HEK293T (cell line): ENCODE measurements at places on chromosomes 7 and 10.
A peak's percentile ranks its signal among the peaks of the same experiment; 100 is the strongest.

DNA sequence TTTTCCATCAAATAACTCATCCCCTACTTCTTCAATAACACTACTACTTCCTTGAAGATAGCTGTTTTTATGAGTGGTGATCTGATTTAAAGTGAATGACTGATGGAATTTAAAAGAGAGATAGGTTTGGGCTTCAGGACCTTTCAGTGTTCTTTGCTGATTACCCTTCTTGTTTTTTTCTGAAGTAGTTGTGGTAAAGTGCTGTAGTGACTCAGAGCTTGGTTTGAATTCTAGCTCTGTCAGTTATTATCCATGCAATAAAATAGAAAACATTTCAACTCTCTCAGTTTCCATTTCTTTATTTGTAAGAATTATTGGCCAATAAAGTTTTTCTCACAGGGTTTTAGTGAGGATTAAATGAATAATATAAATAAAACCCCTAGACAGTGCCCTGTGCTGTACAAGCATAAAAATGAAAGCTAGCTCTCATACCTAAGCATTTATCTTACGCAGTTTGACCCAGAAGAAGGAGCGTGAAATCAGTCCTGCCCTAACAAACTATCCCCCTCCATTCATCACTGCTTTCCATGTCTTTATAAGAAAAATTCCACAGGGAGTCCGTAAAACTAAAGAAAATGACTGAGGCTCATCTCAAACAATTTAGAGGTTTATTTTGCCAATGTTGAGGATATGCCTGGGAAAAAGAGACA, 25.1 kb upstream of the AKAP9 start:
- DNase-seq = no peak

DNA sequence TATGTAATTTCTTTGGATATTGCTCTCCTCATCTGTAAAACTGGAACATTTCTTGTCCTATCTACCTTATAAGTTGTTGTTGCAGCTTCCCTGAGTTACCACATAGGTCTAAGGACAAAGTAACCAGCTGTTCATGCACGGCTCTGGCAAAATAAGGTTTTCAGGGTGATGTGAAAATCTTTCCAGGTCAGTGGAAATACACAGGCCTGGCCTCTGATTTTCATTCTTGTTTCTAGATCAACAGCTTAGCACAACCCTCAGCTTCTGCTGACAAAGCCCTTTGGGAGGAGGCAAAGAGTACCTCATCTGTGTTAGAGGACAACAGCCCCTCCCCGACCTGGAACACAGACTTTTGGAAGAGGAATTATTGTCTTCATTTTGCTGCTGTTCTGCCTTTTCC, 117.5 kb upstream of the AGK start:
- DNase-seq = no peak

GRCh38 chr7:139687980-139688632, 89.7 kb downstream of the HIPK2 start:
- no peak for DNase-seq

DNA sequence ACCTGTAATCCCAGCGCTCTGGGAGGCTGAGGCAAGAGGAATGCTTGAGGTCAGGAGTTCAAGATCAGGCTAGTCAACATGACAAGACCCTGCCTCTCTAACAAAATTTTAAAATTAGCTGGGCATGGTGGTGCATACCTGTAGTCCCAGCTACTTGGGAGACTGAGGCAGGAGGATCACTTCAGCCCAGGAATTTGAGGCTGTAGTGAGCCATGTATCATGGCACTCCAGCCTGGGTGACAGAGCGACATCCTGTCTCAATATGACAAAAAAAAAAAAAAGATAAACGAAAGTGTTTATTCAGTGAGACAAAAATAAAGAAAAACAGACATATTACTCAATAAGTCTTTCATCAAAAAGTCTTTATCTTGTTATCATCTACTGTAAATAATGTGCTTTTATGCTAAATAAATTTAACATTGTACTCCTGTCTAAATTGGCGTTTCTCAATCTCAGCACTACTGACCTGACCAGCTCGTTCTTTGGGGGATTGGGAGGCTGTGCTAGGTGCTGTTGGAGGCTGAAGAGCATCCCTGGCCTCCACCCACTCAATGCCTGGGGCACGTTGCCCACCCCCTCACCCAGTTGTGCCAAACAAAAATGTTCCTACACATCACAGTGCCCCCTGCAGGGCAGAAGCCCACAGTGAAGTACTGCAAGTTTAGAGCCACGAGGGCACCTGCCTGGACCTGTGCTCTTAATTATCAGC, 57.7 kb downstream of the NCAPG2 start:
- DNase-seq = peak; percentile 64

GRCh38 chr7:94394109-94394436, 622 bp upstream of the COL1A2 start:
- no peak for DNase-seq

GRCh38 chr7:84948634-84949033, 238.2 kb downstream of the SEMA3D start:
- DNase-seq = no peak

DNA sequence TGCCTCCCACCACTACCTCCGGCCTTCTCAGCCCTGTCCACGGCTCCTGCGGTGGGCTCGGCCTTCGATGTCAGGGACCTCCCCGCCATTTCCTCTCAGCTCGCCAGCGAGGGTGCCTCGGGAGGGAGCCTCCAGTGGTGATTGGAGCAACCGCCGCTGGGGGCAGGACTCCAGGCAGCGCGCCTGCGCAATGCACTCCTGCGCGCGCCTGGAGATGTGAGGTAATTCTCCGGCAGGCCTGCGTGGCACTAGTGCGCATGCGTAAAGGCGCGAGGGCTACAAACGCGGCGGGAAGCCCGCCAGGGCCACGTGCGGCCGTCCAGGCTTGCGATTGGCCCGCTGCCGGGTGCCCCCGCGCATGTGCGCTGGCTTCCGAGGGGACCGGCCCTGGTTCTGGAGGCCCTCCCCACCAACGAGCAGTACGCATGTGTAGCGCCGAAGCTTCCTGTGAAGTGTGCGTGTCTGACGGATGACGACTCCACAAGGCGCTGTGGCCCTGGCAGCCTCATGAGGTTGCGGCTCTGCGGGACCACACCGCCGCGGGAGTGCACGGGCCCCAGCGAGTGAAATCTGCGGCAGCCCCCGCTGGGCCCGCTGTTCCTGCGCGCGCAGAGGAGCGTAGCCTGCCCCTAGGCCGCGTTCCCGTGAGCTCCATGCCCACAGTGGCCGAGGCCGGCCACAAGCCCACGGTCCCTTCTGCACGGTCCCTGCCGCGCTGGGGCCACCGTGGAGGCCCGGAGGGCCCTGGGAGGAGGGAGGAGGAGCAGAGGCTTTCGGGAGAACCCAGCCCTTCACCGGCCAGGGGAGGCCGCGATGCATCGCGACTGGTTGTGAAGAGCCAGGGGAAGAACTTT, at the start of gene SYCE1:
Gene SYCE1, minus strand, starts transcription at position 143 of the 854 bp plus-strand sequence. Its CDS starts 54 bp downstream, at position 89.
- DNase-seq = no peak

DNA sequence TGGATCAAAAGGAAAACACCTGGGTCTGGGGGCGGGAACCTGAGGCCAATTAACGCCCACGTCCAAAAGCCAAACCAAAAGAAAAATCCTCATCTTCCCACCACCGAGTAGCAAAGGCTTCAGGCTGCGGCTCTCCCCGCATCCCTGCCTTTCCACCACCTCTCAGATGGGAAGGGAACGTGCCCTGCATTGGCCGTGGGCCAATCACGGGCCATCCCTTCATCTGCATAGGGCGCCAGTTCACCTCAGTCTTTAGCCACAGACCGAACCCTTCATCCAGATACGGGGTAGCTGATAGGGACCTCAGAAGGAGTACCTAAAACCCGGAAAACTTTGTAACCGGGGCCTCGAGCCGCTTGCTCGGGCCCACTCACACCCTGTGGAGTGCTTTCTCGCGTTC, 626 bp downstream of the PRPF18 start:
- DNase-seq = peak; percentile 19

DNA sequence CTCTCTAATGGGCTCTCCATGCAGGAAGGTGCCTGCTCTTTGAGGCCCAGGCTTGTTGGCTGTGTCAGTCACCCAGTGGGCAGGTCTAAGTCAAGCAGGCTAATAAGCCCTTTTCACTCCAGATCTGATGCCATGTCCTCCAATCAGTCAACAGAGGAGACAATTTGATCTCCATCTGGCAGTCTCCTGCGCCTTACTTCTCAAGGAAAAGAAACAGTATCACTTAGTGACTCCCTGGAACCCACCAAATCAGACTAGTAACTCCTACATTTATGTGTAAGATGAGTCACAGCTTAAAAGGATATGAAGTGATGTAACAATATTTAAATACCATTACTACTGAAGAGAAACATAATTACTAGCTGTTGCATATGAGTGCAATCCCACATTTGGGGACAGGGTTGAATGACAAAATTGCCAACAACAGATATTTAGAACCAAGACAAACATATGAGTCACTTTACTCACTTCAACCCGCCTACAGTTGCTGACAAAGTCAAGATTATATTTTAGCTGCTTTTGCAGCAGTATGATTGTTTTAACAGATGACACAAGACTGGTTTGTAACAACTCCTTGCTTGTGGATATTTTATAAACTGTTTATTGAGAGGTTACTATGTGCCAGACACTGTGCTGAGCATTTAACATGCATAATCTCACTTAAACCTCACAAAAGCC, 72.1 kb downstream of the USP6NL start:
- no peak for DNase-seq

- DNase-seq = no peak
Observed at GRCh38 chr7:155581107-155581830, 34.9 kb upstream of the CNPY1 start.

DNA sequence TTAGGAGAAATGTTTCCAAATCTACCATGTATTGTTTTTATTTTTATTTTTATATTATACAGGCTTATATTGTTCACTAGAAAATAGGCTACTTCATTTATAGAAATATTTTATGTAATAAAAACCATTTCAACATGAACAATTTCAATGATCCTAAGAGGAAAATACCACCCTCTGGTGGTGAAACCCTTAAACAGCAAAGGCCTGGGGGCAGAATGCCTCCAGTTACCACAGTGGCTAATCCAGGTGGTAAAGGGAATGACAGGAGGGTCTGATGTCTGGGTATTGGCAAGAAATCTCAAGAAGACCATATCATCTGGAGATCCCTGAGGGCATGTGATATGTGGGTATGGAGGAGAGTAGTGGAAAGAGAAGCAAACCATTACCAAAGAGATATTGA, 19.3 kb downstream of the MACC1 start:
- no peak for DNase-seq

- no peak for DNase-seq
Observed at GRCh38 chr10:131844529-131845084, 56.2 kb upstream of the PPP2R2D start.

DNA sequence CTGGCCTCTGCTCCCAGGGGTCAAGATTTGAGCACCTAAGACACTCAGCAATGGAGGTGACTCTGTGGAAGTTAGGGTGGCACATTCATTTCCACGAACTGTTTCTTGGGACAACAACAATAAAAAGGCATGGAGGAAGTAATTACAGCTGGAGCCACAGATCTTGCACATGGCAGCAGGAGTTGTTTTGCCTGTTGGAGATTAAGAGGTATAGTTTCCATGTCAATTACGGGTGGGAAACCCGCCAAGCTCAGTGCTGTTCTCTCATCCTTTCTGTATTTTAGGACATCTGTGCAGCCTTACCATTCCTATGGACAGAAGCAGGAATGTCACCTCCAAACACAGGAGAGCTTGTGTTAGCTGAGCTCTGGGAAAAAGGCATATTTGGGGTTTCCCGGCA, 201.2 kb downstream of the SNX10 start:
- DNase-seq = no peak

DNA sequence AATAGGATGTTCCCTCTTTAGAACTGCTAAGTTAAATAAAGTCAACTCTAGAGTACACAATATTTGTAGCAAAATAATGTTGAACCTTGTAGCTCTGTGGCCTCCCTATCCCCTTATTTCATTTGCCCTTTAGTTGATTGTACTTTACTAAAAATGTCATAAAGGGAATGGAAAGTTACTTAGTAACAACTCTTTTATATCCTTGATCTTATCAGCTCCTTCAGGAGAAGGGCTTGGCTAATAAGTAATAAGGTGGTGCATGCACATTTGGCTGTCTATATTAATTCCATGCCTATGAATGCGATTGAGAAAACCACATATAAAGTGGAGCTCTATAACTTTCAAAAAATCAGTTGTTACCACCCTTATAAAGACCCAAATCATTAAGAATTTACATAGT, 41.5 kb upstream of the GATA3 start:
- no peak for DNase-seq

- DNase-seq = no peak
Observed at GRCh38 chr10:70093335-70093944, 39.2 kb downstream of the AIFM2 start.
